T-helper 2 cell treated with Interferon-gamma antibody and Interleukin-4, amounts not matched to agents 5 μg/mL and 100 μg/mL, for 36 hours (primary cell): ENCODE measurements at places on chromosomes 13 and 19.

DNA sequence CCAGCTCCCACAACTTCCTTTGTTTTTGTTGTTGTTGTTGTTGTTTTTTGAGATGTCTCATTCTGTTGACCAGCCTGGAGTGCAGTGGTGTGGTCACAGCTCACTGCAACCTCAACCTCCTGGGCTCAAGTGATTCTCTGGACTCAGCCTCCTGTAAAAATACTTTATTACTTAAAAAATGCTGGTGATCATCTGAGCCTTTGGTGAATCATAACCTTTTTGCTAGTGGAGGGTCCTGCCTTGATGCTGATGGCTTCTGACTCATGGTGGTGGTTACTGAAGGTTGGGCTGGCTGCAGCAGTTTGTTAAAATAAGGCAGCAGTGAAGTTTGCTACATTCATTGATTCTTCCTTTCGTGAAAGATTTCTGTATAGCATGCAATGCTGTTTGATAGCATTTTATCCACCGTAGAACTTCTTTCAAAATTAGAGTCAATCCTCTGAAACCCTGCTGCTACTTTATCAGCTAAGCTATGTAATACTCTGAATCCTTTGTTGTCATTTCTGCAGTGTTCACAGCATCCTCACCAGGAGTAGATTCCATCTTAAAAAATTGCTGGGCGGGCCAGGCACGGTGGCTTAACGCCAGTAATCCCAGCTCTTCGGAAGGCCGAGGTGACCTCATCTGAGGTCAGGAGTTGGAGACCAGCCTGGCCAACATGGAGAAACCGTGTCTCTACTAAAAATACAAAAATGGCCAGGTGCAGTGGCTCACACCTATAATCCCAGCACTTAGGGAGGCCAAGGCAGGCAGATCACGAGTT, 18.0 kb downstream of the ARHGAP35 start:
- no peak for DNase-seq

DNA sequence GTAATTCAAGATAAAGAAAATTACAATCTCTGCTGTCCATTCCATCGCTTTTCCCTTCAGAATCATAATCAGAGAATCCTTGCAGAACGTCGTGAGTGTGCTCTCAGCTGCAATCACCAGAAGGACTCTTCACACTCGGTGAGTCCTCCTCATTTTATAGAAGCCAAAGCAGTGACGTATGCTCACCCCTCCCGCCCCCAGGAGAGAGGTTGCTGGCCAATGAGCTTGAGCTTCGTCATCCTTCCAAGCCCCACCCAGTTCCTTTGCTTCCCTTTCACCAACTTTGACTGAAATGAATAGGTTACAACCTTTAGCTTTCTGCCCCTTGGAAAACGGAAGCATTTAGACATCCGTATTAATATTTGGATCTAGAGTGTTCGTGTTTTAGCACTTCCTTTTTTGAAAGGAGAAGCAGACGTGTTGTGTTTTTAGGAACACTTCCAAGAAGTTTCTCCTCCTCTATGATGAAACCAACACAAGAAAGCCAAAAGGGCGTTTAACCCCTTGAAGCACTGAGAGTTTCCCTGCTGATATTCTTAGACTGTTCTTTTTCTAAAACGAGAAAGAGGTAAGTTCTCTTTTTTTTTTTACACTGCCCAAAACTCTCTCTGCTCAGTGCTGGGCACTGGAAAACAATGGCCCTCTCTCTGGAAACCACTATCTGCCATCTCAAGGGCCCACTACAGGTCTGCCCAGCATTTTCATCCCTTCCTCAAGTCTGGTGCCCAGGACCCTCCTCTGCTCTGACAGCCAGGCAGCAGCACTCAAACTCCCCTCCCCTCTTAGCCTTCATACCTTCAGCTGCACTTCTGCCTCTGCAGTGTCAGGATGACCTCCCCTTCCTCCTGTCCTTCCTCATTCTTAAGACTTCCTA, 44.3 kb upstream of the CEACAM21 start:
- DNase-seq: peak; percentile 89

- no peak for DNase-seq
Observed at GRCh38 chr13:34868733-34869132, 73.3 kb upstream of the NBEA start.

GRCh38 chr13:90613076-90613795, 734.3 kb upstream of the MIR17HG start:
- no peak for DNase-seq

DNA sequence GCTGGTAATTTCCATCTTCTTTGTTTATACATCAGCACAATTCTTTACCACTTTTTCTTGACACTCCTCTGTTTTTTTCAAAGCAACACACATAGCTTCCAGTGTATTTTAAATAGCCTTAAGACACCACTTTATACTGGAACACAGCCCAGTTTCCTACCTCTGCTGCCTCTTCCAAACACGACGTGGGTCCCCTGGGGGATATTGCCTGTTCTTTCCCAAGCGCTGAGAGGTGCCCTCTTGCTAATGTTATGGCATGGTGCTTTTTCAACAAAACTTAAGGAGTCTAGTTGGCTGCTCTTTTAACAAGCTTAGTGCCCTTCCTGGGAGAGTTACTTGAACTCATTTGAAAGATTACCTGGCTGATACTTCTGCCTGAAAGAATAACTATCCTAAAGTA, 112.7 kb downstream of the OLFM4 start:
- no peak for DNase-seq

GRCh38 chr13:82636119-82636518, 1246.2 kb downstream of the SLITRK1 start:
- DNase-seq: no peak

- no peak for DNase-seq
Observed at GRCh38 chr19:16861011-16861410, 27.8 kb upstream of the F2RL3 start.

- DNase-seq: no peak
Observed at GRCh38 chr19:4482721-4483364, 10.7 kb downstream of the HDGFL2 start.

DNA sequence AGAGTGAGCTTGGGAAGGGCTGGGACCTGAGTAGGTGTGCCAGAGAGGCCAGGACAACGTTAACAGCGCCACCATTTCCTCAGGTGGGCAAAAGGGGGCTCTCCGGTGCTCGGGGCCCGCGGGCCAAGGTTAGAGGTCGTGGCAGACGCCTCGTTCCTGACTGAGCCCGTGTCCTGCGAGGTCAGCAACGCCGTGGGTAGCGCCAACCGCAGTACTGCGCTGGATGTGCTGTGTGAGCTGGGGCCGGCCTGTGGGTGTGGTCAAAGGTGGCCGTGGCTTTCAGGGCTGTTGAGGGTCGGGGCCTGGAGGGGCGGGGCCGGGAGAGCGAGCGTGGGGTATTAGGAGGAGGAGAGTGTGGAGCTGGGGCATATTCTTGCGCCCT, 3.7 kb downstream of the KIRREL2 start:
- DNase-seq: no peak

- DNase-seq: no peak
Observed at GRCh38 chr19:6126335-6126974, 9.0 kb upstream of the ACSBG2 start.

- DNase-seq: no peak
Observed at GRCh38 chr13:65965501-65965900, 1264.6 kb downstream of the PCDH9 start.
